ENCODE measurements at places on chromosomes 7 and 10.

- DNase-seq: no peak
These were observed 77.1 kb downstream of the ORC5 start for GRCh38 chr7:104130726-104131125.

- DNase-seq: no peak
These were observed 148.6 kb upstream of the FAM3C start for GRCh38 chr7:121544726-121545125.

DNA sequence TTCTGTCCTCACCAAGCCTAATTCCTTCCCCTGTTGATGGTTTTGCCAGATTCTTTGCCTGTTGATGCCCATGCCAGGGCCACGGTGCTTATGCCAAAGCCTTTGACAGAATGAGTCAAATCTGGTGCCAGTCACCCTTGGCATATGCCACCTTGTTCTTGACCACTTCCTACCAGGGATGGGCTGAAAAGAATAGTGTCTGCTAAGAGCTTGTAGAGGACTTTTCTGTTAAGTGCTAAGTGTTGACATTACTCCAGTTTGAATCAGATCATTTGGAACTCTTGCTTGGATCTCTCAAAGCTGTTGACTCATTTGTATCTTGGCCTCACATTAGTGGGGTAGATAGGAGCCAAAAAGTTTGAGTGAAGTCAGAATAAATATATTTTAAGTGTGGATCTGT, 661.2 kb downstream of the AUTS2 start:
- DNase-seq: no peak

GRCh38 chr7:4470246-4470645, 211.8 kb upstream of the FOXK1 start:
- DNase-seq: no peak

DNA sequence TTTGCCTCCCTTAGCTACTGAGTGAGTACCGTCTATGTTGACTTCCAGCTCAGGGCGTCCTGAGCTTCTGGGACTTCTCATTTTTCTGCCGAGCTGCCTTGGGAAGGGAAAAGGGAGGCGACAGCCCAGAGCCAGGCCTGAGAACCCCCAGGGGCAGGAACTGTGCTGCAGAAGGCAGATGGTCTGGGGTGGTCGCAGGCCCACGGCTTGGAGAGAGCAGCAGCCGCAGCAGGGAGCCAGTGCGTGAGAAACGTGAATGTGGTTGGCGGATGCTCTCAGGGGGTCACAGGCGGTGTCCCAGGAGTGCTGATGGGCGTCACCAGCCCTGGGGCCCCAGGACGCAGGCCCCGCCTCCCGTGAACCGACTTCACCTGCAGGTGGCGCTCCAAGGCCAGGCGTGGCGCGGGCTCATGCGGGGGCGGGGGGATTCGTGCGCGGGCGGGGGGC, 9.2 kb upstream of the PWWP2B start:
- DNase-seq: peak; percentile 75

- no peak for DNase-seq
These were observed 16.4 kb upstream of the RNF148 start for GRCh38 chr7:122719010-122719578.

GRCh38 chr7:13144673-13145072, 457.2 kb downstream of the ARL4A start:
- no peak for DNase-seq

GRCh38 chr10:117373823-117374505, 1.3 kb downstream of the PDZD8 start:
- peak; percentile 2 for DNase-seq

DNA sequence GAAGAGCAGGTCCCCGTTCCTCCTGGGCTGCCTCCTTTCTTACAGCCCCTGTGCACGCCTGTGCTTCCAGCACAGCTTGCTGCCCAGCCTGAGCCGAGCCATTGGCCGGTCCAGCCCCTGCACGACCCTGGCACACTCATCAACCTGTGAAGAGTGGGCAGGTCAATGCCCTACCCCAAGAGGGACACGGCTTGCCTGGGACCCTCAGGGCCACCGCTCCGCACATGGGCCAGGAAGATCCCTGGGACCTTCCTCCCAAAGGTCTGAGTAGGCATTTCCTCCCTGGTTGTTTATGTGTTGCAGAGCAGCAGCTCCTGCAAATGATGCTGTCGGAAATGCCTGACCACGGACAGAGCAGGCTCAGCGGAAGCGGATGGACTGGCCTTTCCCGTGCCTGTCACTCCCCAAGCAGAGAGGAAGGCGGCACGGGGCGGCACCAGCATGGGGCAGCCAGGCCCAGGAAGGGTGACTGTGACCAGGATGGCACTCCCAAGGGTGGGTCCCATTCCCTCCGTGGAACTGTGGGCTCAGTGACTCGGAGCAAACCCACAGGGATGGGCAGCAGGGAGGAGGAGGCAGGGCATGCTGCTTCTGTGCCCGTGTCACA, 252.5 kb downstream of the TNS3 start:
- no peak for DNase-seq

DNA sequence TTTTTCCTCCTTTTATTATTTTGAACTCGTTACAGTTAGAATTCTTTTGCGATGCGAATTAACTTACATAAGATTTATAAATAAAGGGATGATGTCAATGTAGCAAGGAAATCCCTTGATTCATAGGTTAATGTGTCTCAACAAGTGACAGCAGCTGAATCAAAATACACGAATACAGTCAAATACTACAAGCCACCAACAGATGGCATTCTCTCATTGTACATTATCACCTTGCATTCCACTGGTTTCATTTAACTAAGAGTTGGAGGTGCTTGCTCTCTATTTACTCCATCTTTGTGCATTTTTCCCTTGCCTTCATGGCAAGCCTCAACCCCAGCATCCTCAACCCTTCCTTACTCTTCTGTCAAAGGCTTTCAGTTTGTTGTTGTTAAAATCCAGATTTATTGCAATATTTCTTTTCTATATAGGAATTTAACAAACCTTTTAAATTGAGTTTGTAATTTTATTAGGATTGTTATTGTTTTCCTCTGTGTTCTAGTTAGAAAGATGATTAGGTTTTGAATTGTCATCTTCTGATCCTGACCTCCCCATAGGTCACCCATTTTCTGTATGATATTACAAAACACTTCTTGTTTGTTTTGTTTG, 78.3 kb downstream of the SLC25A40 start:
- DNase-seq: no peak

- no peak for DNase-seq
These were observed 214.5 kb downstream of the TWIST1 start for GRCh38 chr7:18902892-18903291.

GRCh38 chr7:27191161-27191731, 6.2 kb upstream of the HOXA11 start:
- DNase-seq: no peak

DNA sequence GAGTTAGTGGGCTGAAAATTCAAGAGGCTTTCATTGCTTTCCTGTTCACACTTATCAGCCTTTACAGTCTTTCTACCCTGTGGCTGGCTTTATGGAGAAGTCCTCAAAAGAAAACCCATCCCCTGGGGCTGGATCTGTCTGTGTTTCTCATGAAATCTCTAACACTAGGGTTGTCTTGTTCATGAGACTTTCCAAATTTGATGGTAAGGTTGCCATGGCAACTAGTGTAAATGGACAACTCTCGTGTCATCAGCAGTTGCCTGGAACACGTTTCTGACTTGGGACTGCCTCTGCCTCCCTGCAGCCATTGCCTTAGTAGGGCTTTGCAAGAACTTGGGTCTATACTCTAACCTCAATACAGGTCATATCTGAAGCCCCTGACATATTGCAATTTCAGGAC, 35.8 kb upstream of the PLPP4 start:
- no peak for DNase-seq

DNA sequence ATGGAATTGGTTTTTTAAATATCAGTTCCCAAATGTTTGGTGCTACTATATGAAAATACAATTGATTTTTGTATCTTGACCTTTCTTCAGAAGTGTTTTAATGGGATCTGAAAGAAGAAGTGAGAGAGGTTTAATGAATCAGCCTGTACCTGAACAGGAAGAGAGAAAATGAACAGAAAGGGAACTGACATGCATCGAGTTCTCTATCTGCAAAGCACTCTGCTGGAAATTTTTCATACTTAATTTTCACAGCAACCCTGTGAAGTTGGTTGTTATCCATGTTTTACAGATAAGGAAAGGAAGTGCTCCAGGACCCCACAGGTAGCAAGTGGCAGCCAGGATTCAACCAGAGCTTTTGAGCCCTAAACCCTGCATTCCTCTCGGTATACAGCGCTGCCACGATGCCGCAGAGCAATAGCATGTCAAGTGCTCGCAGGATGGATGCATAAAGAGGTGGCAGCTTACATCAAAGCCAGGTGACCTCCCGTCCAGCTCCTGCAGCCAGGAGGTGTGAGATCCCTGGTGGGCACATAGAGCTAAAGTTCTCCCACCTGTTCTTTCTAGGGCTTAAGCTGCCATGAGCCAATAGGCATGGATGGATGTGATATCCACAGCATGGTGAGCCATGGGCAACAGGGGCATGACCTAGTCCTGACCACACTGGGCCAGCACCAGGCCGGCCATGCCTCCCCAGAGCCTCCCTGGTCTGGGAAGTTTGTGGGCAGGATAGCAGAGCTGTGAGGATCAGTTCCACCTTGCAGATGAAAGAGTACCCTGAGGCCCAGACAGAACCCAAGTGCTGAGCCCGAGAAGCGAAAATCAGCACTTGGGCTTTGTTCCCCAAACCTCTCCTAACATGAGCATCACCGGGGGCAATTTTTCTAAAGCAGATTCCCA, 57.2 kb downstream of the CALML3 start:
- DNase-seq: no peak

DNA sequence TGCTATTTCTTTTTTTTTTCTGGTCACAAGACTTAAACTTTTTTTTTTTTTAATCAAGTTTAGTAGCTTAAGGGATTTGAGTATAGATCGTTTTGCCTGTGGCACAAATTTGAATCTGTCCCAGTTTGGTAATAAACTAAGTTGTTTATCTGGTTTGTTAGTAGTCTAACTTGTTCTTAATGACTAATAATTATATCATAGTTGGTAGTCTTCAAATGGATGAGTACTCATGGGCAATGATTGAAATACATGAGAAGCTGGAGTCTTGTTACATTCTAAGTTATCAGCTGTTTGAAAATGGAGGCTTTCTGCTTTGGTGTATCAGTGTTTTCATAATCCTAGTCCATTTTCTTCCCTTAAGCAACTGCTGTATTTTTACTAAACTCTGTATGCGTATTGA, 12.3 kb downstream of the BTAF1 start:
- no peak for DNase-seq
